ENCODE measurements at places on chromosomes 1 and 21.

DNA sequence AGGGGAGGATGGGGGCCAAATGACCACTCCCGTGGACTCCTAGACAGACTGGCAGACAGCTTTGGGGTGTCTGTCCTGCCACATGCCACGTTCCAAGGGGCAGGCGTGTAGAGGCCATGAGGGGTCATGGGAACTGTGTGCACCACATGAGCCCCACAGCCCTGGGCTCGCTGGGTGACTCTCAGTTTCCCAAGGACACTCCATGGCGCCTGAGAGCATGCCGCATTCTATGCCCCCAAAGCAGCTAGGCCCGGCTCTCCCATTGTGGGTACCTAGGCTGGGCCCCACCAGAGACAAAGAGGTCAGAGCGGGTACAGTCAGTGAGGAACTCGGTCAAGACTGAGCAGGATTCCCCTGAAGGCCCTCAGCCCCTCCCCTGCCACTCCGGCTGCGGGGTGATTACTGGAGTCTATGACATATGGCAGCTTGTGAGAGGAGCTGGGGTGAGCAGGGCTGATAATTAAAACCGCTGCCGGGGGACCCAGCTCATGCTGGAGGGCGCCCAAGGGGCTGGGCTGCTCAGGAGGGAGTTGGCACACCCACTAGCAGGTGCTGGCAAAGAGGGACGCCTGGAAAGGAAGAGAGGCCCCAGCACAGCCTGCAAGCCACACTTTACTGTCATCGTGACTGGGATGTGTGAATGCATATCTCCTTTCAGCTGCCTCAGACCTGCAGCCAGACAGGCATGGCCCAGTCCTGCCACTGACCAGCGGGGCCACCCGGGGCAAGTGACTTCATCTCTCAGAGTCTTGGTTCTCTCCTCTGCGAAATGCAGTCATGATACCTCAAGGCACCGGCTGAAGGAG lies 8.4 kb downstream of the LRP8 start:
- DNase-seq: no peak

DNA sequence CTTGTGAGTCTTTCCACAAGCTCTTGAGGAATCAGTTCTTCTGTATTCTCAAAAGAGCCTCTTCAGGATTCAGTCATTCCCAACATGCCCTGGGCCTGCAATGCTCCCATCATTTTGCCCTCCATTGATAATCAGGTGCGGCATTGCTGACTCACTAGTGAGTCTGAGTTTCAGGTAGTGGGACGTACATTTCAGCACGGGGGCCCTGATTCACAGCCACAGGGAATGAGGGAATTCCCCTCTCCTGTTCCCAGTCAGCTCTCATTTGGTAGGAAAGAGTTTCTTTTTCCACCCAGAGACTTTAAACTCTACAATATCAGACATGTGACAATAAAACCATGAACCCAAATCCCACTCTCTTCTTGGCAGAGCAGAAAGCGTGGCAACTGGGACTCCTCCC lies 3.7 kb upstream of the IRF6 start:
- DNase-seq: no peak

DNA sequence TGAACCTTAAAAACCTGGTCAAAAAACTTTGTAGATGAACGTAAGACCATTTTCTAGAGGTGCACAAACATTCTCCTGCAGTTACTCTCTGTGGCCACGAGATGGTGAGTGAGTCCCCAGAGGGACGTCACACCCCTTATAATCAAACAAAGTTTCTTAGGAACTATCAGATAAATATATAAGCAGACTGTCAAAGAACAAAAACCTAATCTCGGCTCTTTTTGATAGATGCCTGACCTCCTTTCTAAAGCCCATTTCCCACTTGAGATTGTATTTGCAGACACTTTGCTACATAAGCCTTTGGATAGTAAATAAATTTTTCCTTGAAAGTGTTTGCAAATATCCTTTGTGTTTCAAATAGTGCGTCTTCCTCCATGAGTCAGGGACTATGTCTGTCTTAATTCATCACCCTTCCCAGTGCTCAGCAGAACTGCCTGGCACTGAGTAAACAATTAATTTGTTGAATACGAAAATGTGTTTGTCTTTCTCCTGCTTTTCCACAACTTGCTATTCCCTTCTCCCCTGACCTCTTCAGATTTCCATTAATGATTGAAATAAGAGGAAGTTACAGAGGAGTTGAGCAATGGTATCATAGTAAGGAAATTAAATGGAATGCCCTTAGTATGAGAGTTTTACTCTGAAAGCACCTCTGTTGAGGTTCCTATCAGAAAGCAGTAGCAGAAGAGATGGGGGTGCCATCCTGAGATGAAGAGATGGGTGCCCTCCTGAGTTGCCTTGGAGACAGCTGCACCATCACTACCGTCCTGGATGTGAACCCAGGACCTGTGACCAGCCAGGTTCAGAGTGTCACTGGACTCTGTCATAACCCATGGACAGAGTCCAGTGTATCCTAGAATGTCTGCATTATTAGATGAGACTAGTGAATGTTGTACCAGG lies 57.8 kb upstream of the RAVER2 start:
- DNase-seq: no peak

- DNase-seq: no peak
Observed at GRCh38 chr1:220300442-220301121, 28.3 kb upstream of the RAB3GAP2 start.

GRCh38 chr1:6249739-6250689 lies 6.0 kb downstream of the HES3 start:
- DNase-seq: no peak

DNA sequence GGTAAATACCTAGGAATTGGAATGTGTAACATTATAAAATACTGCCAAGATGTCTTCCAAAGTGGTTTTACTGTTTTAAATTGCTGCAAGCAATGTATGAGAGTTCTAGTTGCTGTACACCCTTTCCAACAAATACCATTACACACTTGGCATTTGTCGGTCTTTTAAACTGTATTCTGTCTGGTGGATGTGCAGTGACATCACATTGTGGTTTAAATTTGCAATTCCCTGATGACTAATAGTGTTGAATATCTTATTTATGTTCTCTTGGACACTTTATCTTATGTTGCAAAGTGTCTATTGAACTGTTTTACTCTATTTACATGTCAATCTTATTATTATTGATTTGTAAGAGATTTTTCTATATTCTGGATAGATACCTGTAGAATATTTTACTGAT lies 561.2 kb upstream of the B3GALT2 start:
- no peak for DNase-seq

GRCh38 chr1:22224091-22224490 lies 81.2 kb upstream of the WNT4 start:
- DNase-seq: no peak

- DNase-seq: no peak
Observed at GRCh38 chr1:63663873-63664272, 70.7 kb downstream of the PGM1 start.

DNA sequence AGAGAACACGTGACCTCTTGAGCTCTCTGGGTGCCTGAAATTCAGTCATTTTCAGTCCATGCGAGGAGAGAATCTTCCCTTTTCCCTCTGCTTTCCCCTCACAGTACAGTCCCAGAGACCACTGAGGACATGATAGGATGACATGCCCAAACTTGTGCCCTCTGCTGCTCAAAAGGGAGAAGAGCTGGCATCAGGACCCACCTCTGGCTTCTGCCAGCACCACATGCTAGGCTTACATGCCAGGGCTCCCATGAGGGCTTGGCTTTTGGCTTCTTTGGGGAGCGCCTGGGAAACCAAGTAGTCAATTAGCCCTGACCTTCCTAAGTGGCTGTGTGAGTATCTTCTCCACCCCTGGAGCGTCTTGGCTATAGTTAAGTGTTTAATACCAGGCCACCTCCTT lies 13.8 kb upstream of the KCNQ4 start:
- no peak for DNase-seq

- no peak for DNase-seq
Observed at GRCh38 chr1:117710710-117711109, 104.9 kb downstream of the TENT5C start.

DNA sequence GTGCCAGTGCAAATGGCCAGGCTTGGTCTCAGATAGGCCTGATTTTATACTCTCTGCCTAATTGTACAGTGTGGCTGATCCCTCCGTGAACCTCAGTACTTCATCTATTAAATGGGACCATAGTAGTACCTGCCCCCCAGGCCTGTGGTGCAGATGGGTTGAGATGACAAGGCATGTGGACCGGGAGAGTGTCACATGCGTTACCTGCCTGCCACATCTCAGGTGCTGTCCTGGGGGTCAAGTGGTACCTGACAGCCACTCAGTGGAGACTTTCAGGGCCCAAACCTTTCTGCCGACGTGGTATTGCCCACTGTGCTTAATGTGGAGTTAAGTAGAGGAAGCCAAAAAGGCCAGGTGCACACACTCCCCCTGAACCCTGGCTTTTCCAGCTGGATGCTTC lies 197.3 kb downstream of the FOXD2 start:
- no peak for DNase-seq

GRCh38 chr1:212852105-212852688 lies 4.7 kb upstream of the SPATA45 start:
- no peak for DNase-seq

GRCh38 chr1:60923389-60924087 lies 158.8 kb upstream of the NFIA start:
- DNase-seq: no peak

All from stimulated activated CD8-positive, alpha-beta memory T cell treated with anti-CD3 and anti-CD28 coated beads, Interleukin-4, amount 100 ng/mL, for 48 hours (primary cell).